DMS53 (cell line): ENCODE measurements at places on chromosomes 2 and 18.
A peak's percentile ranks its signal among the peaks of the same experiment; 100 is the strongest.

GRCh38 chr2:74406035-74406434, 15.4 kb downstream of the C2orf81 start:
- peak; percentile 73 for DNase-seq

- DNase-seq = no peak
Measured at GRCh38 chr2:239600001-239600593, 199.3 kb upstream of the HDAC4 start.

- peak; percentile 31 for DNase-seq
Measured at GRCh38 chr2:58862244-58862643, 621.1 kb upstream of the FANCL start.

- no peak for DNase-seq
Measured at GRCh38 chr2:113103277-113103676, 24.1 kb upstream of the IL1RN start.

DNA sequence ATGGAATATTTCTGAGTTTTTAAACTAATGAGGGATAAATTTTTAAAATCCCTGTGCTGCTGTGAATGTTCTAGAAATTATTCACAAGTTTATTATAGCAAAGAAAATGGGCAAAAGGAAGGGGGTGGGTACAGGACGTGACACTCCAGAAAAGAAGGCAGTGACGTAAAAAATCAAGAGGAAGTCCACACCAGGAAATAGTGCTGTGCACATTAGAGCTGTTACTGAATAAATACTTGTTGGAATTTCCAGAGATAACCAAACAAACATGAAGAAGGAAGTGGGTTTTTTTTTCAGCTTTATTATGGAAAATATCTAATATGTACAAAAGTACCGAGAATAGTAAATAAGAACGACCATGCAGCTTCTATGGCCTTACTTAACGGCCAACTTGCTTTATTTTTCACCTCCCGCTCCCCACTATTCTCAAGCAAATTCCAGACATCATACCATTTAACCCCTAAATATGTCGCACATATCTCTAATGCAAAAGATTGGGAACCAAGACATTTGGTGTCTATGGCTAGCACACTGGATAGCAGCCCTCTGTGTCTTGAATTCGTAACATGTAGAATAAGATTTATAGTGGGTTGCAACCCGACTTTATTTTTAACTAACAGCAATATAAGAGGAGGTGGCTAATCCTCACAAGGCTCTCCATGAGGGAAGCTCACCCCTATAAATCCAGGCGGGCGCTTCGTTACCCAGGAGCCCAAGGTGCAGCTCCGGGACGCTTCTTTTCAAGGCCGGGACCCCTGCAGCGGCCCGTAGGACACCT, 580 bp upstream of the NDUFV2 start:
- peak; percentile 96 for DNase-seq

- DNase-seq = no peak
Measured at GRCh38 chr18:62841405-62841804, 126.1 kb downstream of the PHLPP1 start.

DNA sequence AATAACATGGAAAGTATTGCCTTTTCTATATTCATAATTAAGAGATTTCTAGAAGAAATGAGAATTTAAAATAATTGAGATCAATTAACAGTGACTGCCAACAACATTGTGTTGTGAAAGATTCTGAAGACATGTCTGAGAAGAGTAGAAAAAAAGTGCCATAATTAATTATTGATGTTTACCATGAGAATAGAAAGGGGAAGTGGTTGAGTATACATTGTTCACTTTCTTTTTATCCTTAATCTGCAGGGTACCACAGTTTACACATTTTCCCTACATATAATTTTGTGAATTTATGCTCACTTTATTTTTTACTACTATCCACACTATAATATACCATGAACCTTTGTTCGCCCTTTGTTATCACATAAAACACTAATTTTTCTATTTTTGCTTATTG, 47.1 kb upstream of the UBE2E3 start:
- no peak for DNase-seq

DNA sequence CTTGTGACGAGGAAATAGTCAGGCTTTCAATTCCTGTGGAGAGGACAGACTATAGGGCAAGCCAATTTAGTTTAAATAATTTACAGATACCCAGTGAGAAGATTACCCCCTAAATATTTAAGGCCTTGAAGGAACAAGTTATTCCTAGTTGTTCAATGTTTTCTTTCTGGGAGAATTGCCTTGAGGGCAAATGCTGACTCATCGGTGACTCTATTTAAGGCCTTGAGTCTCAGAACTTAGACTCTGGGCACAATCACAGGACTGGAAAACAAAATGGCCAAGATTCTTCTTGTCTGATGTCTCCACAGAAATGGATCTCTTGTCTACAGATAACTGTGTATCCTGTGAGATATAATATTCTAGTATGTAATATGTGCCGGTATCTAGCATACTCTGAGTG, 467.1 kb downstream of the SUCLG1 start:
- DNase-seq = no peak

GRCh38 chr2:121501031-121501430, 29.6 kb upstream of the RNU4ATAC start:
- DNase-seq = no peak

GRCh38 chr2:113014067-113014466, 8.8 kb downstream of the IL36A start:
- DNase-seq = no peak

GRCh38 chr2:65381607-65382051, 50.8 kb downstream of the SPRED2 start:
- no peak for DNase-seq

DNA sequence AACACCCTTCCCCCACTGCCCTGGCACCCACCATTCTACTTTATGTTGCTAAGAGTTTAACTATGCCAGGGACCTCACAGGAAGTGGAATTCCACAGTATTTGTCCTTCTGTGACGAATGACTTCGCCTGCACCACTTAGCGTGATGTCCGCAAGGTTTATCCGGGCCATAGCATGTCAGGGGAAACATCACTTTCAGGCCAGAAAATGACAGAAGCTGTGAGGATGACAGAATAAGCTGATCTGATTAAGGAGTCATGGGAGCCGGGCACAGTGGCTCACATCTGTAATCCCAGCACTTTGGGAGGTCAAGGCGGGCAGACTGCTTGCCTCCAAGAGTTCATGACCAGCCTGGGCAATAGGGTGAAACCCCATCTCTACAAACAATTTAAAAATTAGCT, 248.8 kb downstream of the EIPR1 start:
- no peak for DNase-seq

GRCh38 chr18:76860411-76860810, 38.1 kb downstream of the ZNF236 start:
- no peak for DNase-seq

- no peak for DNase-seq
Measured at GRCh38 chr2:234166531-234166930, 116.0 kb downstream of the SPP2 start.

- peak; percentile 41 for DNase-seq
Measured at GRCh38 chr2:69222953-69223658, 163.9 kb downstream of the GFPT1 start.

GRCh38 chr2:6937157-6937556, 19.9 kb downstream of the RNF144A start:
- DNase-seq = no peak

GRCh38 chr2:12949406-12949805, 232.7 kb downstream of the TRIB2 start:
- no peak for DNase-seq

- DNase-seq = peak; percentile 11
Measured at GRCh38 chr2:125644257-125644656, 1011.7 kb upstream of the GYPC start.

- DNase-seq = no peak
Measured at GRCh38 chr2:44515416-44515815, 153.7 kb downstream of the CAMKMT start.

DNA sequence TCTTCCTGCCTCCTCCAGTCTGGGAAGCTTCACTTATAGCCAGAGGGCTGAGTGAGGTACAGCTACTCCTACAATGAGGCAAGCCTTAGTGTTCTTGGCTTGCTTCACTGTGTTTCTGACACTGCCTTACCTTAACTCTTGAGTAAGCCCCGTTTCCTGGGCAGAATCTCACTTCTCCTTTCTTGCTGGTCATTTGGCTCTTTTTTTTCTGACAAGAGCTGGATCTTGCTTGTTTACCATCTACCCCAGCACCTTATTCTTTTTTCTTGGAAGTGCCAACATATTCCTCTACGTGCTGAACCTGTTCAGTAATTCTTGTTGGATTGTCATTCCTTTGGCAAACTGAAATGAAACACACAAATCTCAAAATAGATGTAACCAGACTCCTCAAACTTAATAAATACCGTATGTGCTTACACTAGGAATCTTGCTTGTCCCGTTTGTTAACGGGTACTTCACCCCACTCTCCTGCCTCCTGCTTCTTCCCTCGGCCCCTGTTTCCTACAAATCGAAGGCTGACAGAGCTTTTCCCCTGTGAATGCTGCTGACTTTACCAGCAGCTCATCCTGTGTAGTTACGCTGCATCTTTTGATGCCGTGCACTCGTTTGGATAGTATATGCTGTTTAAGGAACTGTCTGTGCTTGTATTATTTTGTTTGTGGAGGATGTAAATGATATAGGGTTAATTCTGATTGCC, 132.2 kb downstream of the FMNL2 start:
- DNase-seq = no peak

DNA sequence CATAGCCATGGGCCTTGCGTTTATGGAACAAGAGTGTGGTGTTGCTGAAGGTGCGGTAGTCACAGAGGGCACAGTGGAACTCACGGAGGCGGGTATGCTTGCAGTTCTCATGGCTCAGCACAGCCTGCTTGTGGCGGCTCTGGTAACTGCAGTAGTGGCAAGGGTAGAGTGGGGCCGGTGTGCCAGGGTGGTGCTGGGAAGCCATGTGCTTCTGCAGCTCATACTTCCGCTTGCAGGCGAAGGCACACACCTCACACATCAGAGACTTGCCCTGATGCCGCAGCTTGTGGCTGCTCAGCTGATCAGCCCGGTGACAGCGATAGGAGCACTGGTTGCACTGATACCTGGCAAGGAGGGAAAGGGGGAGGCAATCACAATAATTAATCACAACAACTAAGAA, 14.7 kb downstream of the ZNF142 start:
- DNase-seq = no peak

DNA sequence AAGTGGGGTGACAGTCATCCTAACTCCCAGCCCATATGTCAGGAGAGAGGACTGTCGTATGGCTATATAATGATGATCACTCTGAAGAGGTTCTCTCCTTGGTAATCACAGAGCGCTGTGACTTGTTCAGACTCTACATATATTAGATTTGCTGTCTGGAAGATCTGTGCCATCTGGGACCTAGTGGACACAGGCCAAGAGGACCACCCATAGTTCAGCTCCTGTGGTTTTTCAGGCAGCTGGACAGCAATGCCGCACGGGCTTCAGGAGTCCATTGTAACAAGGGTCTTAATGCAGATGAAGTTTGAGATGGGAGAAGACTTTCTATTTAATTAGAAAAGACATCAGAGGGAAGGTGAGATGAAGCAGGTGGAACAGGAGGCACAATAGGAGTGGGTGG, 40.1 kb upstream of the EPHA4 start:
- DNase-seq = no peak

DNA sequence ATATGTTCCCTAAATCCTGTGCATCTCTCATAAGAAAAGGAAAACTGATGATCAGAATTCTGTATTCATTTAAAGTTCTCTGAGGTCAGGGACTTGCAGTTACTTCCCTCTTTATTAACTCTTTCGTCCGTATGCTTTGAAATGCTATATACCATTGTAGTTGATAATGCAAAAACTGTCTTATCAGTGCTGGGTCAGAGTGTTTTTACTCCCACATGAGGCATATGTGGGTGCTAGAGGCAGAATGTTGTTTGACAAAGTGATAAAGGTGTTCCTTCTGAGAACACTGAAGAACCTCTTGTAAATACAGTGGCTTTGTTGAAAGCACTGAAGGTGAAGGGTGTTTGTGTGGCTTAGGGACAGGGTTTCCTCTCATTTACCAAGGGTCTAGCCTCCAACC, 136.5 kb upstream of the NFATC1 start:
- no peak for DNase-seq

DNA sequence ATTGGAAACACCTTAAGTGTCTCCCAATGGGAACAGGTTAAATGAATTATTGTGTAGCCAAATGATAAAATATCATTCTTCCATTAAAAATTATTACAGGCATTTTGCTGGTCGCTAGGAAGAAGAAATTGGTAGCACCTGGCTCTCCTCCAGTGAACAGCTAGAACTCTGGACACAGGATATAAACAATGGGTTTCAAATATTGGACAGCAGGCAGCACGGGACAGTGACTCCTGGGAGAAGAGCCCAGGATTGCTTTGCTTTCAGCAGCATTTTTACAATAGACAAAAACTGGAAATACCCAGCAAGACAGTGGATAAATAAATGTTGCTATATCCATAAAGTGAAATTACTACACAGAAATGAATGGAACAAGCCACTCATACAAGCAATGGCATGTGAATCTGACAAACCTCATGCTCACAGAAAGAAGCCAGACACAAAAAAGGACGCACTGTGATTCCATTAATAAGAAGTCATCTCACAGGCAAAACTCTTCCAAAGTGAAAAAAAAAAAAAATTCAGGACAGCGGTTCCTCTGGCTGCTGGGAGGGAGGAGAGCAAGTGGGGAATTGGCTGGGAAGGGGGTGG, 50.5 kb downstream of the LAMA1 start:
- no peak for DNase-seq

- DNase-seq = no peak
Measured at GRCh38 chr2:17296686-17297085, 221.6 kb downstream of the RAD51AP2 start.

- DNase-seq = no peak
Measured at GRCh38 chr2:172858473-172858745, 122.8 kb downstream of the RAPGEF4 start.

DNA sequence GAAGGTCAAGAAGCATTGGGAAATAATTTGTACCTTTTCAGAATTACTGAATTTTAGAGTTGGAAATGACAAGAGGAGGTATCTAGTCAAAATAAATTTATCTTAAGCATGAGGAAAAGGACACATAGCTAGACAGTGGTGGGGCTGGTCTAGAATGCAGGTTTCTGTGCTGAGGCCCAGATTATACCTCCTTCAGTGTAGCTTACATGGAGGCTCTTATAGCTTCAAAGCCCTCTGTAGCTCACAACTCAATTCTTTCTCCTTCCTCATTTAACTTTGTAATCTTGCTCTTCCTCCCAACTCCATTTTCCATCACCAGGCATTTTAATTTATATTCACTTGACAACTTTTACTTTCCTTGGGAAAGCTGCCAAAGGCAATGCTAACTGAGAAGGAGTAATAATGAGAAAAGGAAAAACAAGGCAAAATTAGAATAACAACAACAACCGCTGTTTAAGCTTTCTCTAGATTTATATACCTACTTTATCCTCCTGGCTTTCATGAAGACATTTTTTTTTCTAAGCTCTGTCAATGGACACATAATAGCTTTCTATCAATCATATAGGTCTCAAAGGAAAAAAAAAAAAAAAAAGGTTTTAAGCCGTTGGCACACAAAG, 58.5 kb downstream of the CLHC1 start:
- DNase-seq = no peak

- DNase-seq = no peak
Measured at GRCh38 chr2:67566958-67567635, 170.0 kb downstream of the ETAA1 start.
